ENCODE measurements at places on chromosomes 1 and 21.

GRCh38 chr1:106889059-106889458 lies 167.4 kb upstream of the PRMT6 start:
- no peak for DNase-seq

DNA sequence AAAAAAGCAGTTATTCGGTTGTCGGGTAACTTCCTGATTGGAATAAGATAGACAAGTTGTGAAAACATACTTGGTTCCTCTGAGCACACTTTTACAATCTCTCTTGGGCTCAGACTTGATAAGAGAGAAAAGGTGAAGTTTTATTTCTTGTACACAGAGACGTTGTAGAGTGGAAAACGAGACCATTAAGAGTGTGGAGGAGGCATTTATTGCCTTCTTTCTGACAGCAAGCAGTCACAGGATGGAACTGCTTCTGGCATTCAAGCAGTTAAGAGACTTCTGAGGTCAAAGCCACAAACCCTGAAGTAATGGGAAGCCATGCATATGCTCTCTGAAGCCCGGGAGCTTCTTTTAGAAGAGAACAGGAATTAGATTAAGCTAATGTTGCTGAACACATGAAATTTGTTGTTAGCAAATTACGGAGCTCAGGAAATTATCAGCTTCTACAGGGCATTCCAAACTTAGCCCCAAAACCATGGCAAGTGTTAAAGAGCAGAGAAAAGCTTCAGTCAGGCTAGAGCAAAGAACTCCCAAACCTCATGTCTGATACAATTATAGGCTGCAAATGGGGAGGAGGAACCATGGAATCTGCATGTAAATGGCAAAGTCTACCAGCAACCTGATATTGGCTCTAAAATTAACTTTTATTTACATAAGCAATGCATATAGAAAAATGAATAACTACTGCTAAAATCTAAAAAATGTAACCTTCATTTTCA lies 26.0 kb downstream of the S1PR1 start:
- no peak for DNase-seq

- DNase-seq: no peak
Observed at GRCh38 chr1:216894494-216894893, 171.3 kb upstream of the ESRRG start.

- no peak for DNase-seq
Observed at GRCh38 chr1:68795956-68796355, 299.1 kb upstream of the DEPDC1 start.
